DMS153 (cell line): ENCODE measurements at places on chromosomes 13 and 19.

DNA sequence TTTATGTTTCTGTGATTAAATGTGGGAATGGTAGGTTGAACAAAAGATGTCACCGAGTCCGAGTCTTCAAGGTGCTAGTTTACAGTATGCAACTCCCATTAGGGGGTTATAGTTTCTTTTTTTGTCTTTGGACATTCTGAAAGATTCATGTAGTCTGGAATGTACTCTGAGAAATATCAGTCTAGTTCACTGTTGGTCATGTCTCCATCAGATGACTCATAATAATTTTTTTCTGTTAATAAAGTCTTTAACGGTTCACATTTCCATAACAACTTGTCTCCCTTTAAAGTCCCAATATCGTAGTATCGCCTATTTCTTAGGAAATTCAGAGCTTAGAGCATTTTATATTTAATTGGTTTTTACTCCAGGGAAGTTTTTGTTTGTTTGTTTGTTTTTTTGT, 13.5 kb upstream of the ESD start:
- no peak for DNase-seq

DNA sequence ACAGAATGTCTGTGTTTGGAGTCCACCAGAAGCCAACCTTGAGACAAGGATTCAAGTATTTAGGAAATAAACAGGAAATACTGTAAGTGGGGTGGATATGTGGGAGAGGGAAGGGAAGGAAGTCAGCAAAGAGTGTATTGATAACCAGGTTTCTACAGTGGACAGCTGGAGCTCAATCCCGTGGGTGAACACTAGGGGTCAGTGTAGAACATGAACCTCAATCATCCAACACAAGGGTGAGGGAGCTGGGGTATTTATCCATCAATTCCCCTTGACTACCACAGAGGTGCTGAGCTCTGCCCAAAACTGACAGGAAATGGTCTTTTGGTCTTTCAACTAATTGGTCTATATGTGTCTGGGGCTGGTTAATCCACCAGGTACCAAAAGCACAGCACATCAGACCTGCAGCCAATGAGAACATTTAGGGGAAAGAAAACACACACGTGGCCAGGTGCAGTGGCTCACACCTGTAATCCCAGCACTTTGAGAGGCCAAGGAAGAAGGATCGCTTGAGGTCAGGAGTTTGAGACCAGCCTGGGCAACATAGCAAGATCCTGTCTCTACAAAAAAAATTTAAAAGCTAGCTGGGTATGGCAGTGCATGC, 5.6 kb upstream of the SYDE1 start:
- no peak for DNase-seq

DNA sequence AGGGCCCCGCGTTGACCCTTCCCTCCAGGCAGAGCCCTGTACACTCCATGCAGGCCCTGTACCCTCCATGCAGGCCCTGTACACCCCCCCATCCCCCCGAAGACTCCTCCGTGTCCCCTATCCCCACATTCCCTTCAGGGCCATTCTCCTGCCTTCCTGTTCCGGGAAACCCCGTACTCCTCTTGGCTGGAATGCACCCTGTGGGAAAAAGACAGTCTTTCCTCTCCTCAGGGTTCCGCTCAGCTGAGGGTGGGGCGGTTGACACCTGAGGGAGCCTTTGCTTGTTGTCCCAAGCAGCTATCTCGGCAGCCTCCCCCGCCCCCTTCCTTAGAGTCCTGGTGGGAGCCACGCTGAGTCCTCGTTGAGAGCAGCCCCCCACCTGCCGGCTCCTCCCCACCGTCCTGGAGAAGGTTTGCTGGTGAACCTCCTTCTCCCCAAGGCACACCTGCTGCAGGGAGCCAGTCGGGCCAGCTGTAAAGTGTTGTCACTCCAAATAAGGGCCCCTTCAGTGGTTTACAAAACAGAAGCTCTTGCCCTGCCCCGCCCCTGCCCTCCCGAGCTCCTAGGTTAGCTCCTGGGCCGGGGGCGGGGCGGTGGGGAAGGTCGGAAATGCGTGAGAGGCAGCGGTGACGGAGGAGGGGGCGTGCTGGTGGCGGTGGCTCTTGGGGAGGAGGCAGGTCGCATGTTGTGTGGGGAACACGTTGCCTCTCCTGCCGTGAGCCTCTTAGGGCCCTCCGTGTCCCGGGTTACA, 1.5 kb downstream of the GNA11 start:
- DNase-seq, result no peak

- DNase-seq, result no peak
Observed at GRCh38 chr13:27481766-27482165, 31.4 kb upstream of the MTIF3 start.

- DNase-seq, result no peak
Observed at GRCh38 chr19:12751635-12752034, at the start of gene BEST2. BEST2 (plus strand) TSS chr19:12751791; CDS start chr19:12752593, 802 bp downstream.

DNA sequence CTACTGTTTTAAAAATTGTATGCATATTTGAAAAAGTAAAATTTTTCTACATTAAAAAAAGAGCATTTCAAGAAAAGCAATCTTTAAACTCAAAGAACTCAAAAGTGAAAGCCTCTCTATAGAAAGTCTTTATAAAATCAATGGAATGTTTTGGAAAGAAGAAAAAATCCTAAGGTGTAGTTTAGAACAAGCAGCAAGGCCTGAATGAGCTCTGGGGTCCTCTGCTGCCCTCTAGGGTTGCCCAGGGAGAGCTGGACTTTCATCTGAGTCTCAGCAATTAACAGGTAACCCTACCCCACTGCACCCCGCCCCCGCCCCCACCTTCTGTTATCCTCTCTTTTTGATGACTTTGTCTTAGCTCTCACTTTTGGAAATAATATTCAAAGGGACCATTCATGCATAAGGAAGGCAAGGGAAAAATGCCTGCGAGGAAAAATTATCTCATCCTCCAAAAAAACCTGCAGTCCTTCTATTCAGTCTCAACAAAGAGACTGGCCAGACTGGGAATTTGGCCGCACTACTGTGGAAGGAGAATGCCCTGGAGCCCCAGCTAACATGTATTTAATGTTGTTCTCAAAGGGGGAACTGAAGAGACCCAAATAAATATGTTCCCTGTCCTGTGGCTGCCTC, 24.1 kb downstream of the SLC25A30 start:
- peak; percentile 21 for DNase-seq

GRCh38 chr13:33490461-33491327, 205.1 kb upstream of the STARD13 start:
- no peak for DNase-seq

- DNase-seq, result no peak
Observed at GRCh38 chr19:2858864-2859263, 8.3 kb upstream of the ZNF556 start.

GRCh38 chr19:49701271-49701786, 10.4 kb downstream of the CPT1C start:
- DNase-seq, result no peak

DNA sequence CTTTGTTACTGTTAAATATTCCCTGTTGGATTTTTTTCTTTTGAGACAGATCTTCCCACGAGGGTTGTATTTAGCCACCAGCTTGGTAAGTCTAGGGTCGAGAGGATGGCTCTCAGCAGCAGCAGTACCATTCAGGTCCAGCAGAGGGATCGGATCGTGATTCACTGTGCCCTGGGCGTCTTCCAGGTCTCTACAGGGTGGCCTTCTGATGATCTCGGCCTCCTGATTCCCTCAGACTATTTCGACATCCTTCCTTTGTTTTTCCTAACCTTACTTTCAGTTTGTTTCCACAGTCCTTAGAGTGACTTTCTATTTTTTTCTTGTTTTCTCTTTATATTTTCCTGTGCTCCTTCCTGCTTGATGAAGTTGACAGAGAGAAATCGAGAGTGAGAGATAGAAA, 1436.9 kb downstream of the UQCRFS1 start:
- no peak for DNase-seq

DNA sequence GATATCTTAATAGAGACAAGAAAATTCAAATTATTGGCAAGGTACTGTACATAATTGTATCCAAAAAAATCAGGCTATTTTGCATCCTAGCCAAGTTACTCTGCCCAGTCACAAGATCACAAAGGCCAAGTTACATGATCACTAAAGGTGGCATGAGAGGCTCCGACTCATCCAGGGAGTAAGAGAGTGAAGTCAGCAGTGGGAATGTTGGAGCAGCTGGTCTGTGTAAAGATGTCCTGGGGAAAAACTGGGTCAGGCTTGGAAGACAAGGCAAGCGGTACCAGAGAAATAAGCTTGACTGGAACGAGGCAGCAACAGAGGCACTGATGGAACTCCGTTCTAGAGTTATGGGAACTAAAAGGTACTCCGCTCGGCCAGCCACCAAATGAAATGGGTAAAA, 50.2 kb upstream of the PSG2 start:
- DNase-seq, result no peak

GRCh38 chr13:90640976-90641375, 706.5 kb upstream of the MIR17HG start:
- no peak for DNase-seq

DNA sequence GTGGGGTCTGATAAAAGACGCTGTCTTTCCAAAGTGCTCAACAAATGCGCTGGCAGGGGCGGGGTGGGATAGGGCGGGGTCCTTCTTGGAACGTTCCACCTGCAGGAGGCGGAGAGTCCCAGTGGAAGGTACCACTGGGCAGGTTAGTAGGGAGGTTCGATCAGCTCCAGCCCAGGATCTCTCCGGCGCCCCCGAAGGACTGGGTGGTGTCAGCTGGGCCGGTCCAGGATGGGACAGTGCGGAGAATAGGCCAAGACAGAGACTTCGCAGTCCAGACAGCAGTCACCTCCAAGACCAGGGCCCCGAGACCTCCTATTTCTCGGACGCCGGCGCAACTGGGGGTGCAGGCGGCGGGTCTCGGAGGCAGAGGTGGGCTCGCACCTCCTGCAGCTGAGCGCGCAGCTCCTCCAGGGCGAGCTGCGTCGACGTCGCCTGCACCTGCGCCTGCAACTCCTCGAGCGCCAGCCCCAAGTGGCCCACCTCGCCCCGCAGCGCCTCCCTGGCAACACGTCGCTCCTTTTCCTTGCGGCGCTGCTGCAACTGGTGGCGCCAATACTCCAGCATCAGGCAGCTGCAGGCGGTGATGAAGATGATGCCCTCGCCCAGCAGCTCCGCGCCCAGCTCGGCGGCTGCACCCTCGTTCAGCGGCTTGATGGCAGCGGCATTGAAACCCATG, 21.6 kb downstream of the VASP start:
- DNase-seq, result peak; percentile 48

DNA sequence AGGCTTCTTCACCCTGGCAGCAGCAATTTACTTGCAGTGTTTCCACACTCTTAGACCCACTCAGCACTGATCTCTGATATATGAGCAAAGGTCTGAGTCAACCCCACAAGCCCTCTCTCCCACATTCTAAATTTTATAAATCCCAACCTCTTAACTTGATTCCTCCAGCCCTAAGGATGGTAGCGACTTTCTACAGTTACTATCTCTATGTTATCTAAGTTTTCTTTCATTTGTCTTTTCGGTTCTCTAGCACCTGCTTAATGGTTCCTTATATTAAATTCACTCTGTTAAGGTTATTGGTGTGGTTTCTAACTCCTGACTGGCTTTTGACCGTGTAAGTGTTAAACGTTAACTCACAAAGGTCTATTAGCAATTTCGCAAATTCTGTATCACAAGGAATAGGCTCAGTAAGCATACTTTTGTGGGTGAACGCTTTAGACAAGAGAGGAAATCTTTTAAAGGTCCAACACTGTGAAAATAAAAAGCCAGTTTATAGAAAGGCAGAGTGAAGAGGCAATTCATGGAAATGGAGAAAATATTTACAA, 99.3 kb downstream of the DLEU7 start:
- no peak for DNase-seq

GRCh38 chr13:114124921-114125320, 7.5 kb downstream of the RASA3 start:
- DNase-seq, result no peak

DNA sequence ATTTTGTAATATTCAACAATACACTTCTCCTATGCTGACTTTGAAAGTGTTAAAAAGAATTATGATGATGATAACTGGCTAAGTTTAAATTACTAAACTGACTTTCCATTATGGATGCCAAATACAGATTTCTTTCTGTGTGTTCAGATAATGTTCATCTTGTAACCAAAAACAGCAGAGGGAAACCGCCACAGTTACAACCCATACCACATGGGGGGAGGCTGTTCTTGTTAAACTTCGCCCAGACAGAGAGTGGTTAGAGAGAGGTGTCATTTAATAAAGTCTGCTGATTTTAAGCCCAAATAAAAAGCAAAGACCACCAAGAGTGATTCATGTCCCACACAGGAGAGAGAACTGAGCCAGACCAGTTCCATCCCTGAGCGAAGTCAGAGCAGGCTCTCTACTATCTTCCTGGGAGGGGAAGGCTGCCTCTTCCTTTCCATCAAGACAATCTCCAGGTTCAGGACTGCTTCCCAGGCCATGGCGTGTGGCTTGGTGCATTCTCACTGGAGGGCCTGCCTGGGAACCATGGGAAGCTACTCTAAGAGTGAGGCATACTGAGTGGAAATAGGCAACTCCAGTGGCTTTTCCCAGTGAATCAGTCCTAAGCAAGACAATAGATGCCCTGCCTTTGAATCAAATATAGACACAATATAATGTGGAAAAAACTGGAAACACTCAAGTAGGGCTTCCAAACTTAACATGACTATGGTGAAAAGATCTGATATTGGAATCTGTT, 18.2 kb downstream of the EFNB2 start:
- no peak for DNase-seq

- no peak for DNase-seq
Observed at GRCh38 chr13:33076001-33076992, 60.1 kb downstream of the KL start.

- DNase-seq, result peak; percentile 55
Observed at GRCh38 chr19:17235971-17236777, 9.5 kb downstream of the NR2F6 start.

DNA sequence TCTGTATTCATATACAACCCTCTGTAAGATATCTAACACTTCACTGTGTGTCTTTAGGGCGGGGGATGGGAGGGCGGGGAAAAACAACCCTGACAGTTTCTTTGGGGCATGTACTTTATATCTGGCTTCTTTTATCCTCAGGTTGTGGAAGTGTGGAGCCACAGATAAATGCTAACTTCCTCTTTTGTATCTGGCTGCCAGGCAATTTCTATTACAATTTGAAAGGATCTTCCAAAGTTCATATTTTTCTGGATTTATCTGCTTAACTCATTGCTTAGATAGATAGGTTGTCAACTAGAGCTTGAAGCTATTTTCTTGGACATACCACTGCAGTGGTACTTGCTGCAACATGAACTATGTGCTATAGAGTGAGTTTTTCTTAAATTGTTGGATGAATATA, 393.0 kb downstream of the LMO7 start:
- DNase-seq, result no peak

- DNase-seq, result no peak
Observed at GRCh38 chr19:35458731-35459391, 10.8 kb downstream of the FFAR2 start.

- DNase-seq, result no peak
Observed at GRCh38 chr13:41420146-41420545, 37.2 kb upstream of the RGCC start.
